ENCODE measurements at places on chromosomes 11 and 22. TPM values are rescaled to one million over a fixed set of nuclear protein-coding genes. Genes with fewer than 3 reads are reported as not detected.

GDPD4 gene
- not detected for total RNA-seq

NRIP3 gene
- total RNA-seq = 6.1 TPM

SEC14L6 gene
- 0.18 TPM for total RNA-seq

LGALS1 gene
- 218 TPM for total RNA-seq

SERHL2 gene
- 0.48 TPM for total RNA-seq

GRCh38 chr11:86592659-86593451, 79.6 kb downstream of the ME3 start:
- DNase-seq = peak; percentile 38

DNA sequence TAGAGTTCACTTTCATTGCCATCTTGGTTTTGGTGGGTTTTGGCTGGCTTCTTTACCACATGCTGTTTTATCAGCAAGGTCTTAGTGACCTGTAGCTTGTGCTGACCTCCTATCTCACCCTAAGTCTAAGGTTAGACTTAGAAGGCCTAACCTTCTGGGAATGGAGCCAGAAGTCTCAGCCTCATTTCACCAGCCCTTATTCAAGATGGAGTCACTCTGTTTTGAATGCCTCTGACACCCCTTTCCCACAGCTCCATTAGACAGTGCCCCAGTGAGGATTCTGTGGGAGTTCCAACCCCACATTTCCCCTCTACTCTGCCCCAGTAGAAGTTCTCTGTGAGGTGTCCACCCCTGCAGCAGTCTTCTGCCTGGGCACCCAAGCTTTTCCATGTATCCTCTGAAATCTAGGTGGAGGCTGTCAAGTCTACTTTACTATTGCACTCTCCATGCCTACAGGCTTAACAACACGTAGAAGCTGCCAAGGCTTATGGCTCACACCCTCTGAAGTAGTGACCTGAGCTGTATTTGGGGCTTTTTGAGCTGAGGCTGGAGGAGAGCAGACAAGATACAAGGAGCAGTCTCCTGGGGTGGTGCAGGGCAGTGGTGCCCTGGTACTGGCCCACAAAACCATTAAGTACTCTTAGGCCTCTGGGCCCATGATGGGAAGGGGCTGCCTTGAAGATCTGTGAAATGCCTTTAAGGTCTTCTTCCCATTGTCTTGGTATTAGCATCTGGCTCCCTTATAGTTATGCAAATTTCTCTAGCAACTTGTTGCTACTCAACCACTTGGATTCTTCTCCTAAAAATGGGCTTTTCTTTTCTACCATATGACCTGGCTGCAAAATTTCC, 65.9 kb upstream of the SC5D start:
- no peak for DNase-seq

DNA sequence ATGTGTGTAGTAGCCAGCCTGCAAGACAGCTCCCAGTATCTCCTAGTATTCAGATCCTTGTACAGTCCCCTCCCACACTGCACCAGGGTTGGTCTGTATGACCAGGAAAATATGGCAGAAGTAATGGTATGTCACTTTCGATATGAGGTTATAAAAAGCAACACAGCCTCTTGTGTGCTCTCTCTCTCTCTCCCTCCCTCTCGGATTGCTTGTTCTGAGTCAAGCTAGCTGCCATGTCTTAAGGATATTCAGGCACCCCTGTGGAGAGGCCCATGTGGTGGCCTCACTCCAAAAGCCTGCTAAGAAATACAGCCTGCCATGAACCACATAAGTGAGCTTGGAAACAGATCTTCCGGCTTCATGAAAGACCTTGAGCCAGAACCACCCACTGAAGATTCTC, 25.4 kb downstream of the FXYD6 start:
- DNase-seq = no peak

DNA sequence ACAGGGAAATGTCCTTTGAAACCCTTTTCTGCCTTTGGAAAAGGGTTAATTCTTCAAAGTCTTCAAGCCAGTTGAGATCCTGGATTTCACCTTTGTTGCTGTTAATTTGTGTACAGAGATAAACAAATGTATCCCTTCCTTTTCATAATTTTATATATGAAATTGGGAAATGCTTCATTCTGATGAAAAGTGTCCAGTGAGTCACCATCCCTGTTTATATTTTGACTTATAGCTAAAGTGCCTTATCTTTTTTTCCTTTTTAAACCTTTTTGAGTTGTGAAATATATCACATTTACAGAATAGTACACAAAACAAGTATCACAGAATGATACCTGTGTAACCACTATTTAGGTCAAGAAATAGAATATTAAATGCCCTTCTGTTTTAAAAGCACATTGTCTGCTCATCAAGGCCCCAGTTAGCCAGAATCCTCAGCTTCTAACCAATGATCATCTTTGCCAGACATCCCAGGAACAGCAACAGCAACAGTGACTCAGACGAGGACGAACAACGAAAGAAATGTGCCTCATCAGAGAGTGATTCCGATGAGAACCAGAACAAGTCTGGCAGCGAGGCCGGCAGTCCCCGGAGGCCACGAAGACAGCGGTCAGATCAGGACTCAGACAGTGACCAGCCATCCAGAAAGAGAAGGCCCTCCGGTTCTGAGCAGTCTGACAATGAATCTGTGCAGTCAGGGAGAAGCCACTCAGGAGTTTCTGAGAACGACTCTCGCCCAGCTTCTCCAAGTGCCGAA, 27.3 kb downstream of the CTR9 start:
- DNase-seq = no peak

DNA sequence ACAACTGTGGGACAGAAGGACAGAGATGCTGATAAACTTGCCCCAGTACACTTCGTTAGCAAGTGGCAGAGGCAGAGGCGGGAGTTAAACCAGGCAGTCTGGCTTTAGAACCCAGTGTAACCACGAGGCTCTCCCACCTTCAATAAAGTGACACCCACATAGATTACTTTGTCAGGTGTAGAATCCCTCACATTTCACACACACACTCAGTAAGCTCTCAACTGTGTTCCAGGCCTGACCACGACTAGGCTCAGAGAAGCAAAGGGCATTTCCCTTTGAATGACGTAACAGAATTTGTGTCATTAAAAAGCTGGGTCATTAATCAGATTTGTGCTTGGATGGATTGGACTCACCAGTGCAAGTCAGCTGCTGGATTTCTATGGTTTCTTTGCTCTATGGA, 118.3 kb upstream of the RCN1 start:
- no peak for DNase-seq

DNA sequence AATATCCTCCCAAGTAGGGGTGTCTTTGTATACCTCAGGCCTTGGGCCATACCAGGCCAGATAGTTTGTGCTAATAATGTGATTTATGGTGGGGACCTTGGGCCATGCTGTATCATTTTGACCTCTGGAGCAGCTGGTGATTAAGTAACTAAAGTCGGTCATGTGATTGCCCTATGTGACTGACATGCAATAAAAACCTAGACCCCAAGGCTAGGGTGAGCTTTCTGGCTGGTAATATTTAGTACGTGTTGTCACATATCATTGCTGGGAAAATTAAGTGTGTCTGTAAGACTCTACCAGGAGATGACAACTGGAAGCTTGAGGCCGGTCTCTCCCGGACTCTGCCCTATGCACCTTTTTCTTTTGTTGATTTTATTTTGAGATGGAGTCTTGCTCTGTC, 12.6 kb upstream of the TFIP11 start:
- no peak for DNase-seq

DNA sequence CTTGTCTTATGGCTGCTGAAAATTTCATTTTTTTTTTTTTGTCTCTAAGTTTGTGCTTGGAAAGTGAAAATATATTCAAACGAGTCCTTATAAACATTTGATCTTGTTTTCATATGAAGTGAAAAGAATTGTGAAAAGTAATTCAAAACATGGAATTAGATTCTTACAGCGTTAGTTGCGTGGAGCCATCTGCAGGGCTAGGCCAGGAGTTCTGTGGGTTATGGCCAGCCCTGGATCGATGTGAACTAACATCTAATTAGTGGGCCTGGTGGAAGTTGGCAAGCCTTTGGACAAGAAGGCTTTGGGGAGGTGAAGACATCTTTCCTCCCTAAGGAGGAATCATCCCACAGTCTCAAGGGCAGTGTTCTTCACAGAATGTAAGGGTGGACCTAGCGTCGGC, 37.2 kb downstream of the PARVA start:
- DNase-seq = no peak

DNA sequence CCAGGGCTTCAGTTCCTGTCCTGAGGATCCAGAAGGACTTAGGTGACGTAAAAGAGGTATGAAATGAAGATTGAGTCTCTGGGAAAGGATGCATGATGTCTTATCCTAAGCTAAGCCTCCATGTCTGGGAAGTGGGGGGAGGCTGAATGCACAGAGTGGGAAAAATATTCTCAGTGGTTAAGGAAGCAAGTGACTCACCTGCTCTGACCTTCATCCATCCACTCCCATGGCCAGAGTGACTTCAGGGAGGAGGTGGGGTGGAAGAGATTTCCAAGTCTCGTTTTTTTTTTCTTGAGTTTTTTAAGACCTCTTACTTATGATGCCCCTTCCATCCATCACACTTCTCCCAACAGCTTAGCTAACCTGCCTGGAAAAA, 32.5 kb upstream of the POLD3 start:
- DNase-seq = no peak

GRCh38 chr11:109644152-109644551, 222.2 kb downstream of the C11orf87 start:
- no peak for DNase-seq

DNA sequence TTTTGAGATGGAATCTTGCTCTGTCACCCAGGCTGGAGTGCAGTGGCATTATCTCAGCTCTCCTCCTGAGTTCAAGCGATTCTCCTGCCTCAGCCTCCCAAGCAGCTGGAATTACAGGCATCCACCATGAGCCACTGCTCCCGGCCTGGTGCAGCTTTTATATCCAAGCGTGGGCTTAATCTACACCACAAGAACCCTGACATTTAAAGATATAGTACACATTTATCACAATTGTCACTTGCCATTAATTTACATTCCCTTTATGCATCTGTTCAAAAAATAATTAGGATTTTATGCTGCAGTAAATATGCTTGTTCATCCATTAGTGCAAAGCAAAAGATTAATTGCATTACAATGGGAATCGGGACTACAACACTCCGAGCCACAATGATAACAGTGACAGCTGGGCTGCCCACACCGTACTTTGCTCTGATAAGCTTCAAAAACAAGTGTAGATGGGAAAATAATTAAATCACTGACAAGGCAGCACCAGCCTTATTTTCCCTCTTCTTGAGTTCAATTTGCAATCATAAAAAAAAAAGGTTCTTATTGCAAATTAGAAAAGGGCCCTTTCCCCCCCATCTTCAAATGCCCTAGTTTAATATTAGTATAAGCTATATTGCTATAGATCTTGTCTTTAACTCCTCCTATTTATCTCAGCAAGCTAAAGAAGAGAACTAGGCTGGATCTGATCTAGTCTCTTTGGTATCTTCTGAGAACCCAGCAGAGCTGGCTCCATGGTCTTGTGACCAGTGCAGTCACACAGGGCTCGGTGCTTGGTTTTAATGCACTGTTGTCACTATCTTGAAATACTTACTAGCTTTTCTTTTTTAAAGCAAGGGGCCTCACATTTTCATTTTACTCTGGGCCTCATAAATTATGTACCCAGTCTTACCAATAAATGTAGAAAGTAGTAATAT, 206.2 kb upstream of the LRRC4C start:
- no peak for DNase-seq

GRCh38 chr11:76257074-76257719, 50.9 kb upstream of the WNT11 start:
- DNase-seq = no peak

- no peak for DNase-seq
Measured at GRCh38 chr11:37110385-37110784, 512.3 kb upstream of the RAG2 start.

DNA sequence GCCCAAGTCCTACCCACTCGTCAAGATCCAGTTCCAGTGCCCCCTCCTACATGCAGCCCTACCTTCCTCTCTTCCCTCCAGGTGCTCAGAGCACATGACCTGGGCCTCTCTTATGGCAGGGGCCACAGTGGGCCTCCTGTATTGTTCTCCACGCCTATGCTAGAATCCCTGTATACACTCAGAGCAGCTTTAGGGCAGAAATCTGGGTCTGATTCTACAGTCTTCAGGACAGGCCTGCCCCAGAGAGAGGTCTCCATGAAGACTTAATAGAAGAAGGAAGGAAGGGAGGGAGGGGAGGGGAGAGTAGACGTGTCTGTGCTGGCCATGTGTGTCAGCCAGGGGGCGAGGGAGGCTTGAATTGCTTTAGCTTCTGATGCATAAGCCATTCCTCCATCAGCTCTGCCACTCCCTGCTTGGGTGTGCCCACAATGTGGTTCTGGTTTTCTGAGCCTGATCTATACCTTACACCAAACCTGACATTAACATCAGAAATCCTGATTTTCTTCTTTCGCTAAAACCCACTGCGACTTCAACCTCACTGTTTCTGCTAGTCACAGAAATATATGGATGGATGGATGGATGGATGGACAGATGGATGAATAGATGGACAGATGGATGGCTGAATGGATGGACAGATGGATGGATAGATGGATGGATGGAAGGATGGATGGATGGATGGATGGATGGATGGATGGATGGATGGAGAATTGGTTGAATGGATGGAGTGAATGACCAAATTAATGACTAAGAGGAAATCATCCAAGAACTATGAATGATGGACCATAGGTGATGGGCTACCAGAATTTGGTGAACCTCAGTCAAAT, 56.6 kb upstream of the PRDM11 start:
- peak; percentile 33 for DNase-seq

- DNase-seq = no peak
Measured at GRCh38 chr11:69059985-69060384, 11.3 kb downstream of the TPCN2 start.

- no peak for DNase-seq
Measured at GRCh38 chr11:46183819-46184218, 62.6 kb upstream of the PHF21A start.

GRCh38 chr11:9049959-9050358, 41.4 kb downstream of the SCUBE2 start:
- no peak for DNase-seq

Measured in natural killer cell (primary cell).